ENCODE measurements at places on chromosomes 5 and 9. TPM values are rescaled to one million over a fixed set of nuclear protein-coding genes. Genes with fewer than 3 reads are reported as not detected.

The NOL6 gene
- total RNA-seq = 27.9 TPM

The TMEM232 gene
- total RNA-seq = 1.3 TPM

The NIM1K gene
- total RNA-seq = 0.63 TPM

The ARHGEF37 gene
- total RNA-seq = 0.76 TPM

The PRR16 gene
- 33.0 TPM for total RNA-seq

The AIF1L gene
- total RNA-seq = not detected

The PCDHA1 gene
- total RNA-seq = not detected

The ENHO gene
- not detected for total RNA-seq

All from GM23248 (cell line).